Right hindlimb (tissue), 1 donor: ENCODE measurements at places on chromosomes 16 and 17.

DNA sequence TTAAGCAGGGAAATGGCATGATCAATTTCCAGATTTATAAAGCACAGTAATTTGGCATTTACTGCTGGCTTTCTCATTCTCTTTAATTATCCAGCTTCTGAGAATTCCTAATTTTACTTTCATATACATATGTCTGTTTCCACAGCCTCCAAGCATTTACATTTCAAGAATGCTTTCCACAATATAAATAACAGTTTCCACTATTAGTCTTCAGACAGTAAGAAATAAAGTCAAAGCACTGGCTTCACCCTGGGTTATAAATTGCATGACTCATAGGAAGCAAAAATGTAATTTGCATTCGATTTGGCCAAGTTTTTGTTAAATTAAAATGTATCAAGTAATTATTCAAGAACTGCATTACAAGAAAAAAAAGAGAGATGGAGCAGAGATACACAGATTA lies 53.5 kb downstream of the MPHOSPH6 start:
- DNase-seq, result no peak

DNA sequence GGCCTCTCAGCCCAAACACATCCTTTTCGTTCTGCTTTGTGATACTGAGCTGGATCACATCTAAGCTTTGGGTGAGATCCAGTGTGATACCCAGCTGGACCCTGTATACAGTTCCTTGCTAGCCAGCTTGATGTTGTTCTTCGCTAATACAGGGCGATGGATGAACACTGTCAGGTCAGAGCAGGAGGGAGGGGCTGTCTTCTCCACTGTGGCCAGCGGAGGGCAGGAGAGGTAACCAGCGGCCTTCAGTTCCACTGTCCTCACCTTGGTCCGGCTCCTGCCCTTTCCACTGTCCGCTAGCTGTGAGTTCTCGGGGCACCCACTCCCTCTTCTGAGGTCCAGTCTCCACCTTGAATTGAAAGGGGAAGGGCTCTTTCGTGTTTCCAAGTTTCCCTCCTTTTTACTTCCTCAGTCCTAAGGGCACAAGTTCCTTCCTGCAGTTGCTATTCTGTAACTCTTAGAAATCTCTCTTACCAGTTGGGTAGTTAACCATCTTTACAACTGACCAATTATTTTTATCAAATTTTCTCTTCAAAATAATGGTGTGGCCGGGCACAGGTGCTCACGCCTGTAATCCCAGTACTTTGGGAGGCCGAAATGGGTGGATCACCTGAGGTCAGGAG lies 3.0 kb upstream of the ZNF213 start:
- peak; percentile 42 for DNase-seq

- no peak for DNase-seq
These were observed 41.0 kb upstream of the MSI2 start for GRCh38 chr17:57215317-57215716.

DNA sequence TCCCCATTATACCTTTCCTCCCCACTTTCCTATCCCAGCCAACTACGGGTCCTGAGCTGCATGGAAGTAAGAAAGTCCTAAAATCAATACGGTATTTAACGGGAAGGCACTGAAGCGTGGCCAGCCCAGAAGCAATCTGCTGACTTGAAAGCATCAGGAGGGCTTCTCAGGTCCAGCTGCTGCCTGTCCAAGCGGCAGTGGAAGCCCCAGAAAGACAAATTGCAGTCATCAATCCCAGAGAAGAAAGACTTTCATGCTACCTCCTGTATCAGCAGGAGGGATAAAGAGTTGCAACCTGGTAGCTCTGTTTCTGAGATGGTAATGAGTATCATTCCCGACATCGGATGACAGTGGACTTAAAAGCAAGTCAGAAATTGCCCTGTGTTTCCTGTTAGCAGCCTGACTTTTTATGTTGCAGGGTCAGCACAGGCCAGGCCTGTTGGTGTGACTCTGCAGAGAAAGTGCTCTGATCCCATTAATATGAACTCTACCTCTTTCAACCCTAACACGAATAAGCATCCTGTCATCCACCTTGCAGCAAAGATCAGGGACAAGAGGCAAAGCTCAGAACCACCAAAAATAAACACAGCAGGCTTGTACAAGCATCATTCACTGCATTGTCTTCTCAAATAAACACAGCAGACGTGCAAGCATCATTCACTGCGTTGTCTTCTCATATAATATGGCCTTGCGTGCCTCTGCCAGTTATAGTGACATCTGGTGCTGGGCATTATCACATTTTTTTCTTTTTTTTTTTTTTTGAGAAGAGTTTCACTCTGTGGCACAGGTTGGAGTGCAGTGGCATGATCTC lies 358.6 kb upstream of the CDH11 start:
- DNase-seq, result no peak

- DNase-seq, result peak; percentile 43
These were observed 38.3 kb downstream of the CDK5R1 start for GRCh38 chr17:32525122-32525521.

- DNase-seq, result no peak
These were observed 4.7 kb upstream of the NSMCE1 start for GRCh38 chr16:27273330-27273669.

DNA sequence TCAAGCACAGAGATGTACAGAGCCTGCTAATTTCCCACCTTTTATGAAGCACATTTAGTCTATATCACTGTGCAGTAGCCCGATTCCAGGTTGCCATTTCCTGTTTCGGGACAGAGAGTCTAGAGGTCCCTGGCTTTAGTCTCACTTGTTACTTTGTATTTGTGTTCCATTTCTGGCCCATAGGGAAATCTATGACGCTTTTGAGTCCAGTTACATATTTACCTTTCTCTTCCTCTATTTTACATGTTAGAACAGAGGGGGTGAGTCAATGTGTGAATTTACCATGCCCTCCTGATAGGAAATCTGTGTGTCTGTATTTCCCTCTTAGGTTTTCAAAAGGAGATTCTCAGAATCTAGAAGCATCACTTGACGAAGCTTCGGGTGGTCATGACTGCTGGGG lies 227.1 kb upstream of the ZFHX3 start:
- no peak for DNase-seq

DNA sequence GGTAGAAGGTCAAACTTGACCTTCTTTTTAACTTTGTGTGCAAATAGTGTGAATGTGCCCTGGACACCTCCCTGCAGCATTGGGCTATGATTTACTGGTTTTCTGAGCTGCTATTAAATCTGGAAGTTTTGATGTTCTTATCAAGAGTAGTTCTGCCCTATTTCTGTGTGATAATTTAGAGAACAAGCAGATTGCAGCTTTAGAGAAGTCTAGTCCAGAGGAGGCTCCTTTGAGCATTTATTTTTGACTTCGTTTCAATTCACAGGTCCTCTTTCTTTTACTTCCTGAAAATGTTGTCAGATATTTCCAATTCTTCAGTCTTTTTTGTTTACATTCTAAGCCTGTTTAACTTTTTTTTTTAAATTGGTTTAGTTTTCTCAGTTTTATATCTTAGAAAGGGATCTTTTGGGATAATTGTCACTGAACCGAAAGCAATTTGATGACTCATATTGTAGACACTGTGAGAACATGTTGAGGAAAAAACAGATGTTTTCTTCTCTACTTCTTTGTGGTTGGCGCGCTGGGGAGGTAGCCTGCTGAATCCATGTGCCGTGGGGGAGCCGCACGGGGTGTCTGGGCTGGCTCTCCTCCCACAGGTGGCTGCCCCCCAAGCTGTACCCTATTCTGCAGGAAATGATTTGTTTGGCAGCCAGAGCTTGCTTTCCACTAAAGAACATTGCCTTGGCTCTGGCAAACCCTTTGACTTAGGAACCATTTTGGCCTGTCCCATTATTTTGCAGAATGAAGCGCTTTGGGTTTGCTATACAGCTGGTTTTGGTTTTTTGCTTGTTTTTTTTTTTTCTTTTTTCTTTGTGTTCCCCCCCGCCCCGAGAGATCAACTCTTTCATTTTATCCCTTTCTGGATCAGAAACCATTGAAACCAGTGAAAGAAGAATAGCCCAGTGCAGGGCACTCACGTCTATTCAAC lies 53.4 kb downstream of the MFSD11 start:
- DNase-seq, result peak; percentile 30

GRCh38 chr16:66422366-66422765 lies 4.7 kb upstream of the BEAN1 start:
- no peak for DNase-seq

DNA sequence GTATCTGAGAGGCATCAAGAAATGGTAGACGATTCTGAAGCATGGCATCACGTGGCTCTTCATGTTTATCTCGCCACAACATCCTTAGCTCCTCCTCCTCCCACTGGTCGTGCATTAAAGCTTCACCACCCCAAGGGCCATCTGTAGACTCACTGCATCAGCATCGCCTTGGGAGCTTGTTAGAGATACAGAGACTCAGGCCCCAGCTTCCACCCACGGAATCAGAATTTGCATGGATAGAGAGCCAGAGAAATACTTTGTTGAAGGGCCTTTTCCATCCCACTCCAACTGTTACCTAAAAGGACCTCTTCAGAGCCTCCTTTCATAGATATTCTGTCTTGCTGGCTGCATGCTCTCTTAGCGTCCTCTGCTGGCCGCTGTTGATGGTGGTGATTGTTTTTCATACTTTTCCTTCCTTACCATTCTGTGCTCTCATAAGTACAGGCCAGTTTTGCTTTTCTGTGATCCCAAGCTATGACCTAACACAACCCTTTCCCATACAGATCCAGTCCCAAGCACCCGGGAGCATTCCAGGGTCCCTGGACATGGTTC lies 1049.4 kb upstream of the EEF2KMT start:
- DNase-seq, result no peak

DNA sequence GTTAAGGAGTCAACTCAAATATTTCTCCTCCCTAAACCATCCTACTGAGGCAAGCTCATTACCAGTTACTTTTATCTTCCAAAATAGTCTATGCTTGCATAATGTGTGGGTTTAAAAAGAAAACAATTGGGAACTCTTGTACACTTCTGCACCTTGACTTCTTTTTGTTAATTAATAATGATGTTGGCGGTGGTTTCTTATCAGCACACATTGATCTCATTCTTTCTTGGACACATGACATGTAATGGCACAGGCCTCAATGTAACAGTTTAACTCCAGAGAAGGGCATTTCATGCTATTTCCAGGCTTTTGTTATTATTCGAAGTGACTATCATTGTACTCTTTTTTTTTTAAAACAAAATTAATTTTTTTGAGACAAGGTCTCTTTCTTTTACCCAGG lies 7.8 kb downstream of the PLCG2 start:
- no peak for DNase-seq

- no peak for DNase-seq
These were observed 419.1 kb upstream of the RBFOX1 start for GRCh38 chr16:6913566-6913965.

GRCh38 chr17:81118308-81119221 lies 46.7 kb upstream of the PVALEF start:
- DNase-seq, result no peak

DNA sequence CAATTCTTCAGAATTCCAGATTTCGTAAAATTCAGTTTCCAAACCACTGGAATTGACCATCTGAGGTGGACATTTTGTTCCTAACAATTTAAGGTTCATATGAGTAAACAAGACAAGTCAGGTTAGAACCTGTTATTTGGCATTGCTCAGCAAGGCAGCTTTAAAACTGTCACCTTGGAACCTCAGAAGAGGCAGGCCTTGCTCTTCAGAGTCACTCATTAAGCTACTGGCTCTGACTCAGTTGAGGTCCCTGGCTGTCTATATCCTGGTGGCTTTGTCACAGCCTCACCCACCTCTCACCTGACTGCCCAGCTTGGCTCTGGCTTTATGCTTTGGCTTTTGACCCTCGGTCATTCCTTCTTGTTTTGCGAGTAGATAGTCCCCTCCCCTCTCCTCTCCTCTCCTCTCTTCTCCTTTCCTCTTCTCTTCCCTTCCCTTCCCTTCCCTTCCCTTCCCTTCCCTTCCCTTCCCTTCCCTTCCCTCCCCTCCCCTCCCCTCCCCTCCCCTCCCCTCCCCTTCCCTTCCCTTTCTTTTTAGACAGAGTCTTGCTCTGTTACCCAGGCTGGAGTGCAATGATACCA lies 238.4 kb downstream of the SHISA9 start:
- DNase-seq, result no peak

DNA sequence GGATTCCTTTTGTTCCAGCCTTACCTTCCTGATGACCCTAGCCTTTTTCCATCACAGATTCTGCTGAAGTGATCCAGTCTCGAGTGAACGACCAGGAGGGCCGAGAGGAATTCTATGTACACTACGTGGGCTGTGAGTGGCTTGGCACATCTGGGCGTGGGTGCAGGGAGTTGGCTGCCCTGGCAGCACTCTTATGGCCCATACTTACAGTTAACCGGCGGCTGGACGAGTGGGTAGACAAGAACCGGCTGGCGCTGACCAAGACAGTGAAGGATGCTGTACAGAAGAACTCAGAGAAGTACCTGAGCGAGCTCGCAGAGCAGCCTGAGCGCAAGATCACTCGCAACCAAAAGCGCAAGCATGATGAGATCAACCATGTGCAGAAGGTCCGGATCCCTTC lies 2.7 kb downstream of the KAT8 start:
- DNase-seq, result no peak

GRCh38 chr17:82851381-82851780 lies 11.6 kb upstream of the ZNF750 start:
- no peak for DNase-seq

DNA sequence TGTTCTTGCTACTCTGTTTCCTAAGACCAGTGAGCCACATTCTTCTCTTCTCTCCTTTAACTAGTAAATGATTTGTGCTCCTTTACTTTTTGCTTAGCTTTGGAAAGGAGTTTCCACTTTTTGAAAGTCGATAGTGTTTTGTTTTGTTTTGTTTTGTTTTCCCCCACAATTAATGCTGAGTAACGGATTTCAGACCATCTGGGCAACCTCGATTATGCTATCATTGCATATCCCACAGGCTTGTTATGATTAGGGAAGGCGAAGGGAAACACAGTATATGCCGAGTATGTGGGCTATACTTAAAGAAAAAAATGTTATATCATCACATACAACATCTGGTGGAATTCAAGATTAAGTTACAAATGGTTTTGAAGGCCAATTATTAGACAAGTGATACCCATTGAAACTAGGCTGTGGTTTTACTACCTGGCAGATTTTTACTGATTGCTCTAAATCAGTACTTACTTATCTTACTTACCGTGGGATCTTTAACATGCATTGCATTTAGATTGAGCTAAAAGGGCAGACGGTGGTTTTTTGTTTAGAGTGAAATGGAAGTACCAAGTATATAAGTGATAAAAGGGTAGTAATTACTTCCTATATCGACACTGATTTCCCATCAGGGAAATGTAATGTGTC lies 361.3 kb upstream of the SOX9 start:
- DNase-seq, result no peak

DNA sequence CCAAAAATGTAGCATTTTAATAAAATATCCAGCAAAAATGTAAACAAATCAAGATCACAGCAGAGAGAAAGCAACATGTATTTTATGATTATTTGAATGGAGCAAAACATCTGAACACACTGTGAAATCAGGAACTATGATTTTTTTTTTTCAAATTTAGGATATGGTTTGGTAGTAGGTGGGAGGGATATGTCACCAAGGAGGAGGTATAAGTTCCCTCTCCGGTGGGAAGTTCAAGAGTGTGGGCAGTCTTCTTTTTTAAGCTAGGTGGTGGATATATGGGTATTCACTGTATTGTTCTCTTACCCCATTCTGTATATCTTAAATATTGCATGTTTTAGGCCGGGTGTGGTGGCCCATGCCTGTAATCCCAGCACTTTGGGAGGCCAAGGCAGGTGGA lies 10.2 kb downstream of the CDR2 start:
- no peak for DNase-seq
